ENCODE measurements at places on chromosomes 4 and X. TPM values are rescaled to one million over a fixed set of nuclear protein-coding genes. Genes with fewer than 3 reads are reported as not detected.

Gene PRDM8
- total RNA-seq = 44.2 TPM

- H3K4me1 ChIP-seq = peaks cover 12% of the 10 kb centered on the region
- no peak overlapping the region for H3K27ac ChIP-seq
- no peak overlapping the region for H3K4me3 ChIP-seq
- no peaks in the 10 kb centered on the region for H3K36me3 ChIP-seq
- no peaks in the 10 kb centered on the region for H3K27me3 ChIP-seq
- DNase-seq = no peak
These were observed 29.8 kb downstream of the LDB2 start for GRCh38 chr4:16868674-16869073.

DNA sequence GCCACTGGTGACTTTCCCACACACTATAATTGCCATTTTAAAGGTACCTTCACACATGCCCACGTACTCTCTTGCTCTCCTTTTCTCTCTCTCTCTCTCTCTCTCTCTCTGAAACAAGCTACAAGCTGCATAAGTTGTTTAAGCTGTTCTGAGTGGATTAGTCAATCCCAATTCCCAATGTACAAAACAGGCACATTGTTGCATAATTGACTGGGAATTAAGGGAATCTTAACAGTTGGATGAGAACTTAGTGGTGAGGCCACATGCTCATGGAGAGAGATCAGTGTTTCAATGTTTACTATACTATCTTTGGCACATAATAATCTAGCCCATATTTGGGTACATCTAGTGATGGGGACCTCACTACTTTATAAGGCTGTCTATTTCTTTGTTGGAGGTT is 123.3 kb downstream of the ARHGEF9 start:
- no peak overlapping the region for H3K4me3 ChIP-seq
- H3K27me3 ChIP-seq = no peaks in the 10 kb centered on the region
- DNase-seq = no peak
- no peak overlapping the region for H3K27ac ChIP-seq

DNA sequence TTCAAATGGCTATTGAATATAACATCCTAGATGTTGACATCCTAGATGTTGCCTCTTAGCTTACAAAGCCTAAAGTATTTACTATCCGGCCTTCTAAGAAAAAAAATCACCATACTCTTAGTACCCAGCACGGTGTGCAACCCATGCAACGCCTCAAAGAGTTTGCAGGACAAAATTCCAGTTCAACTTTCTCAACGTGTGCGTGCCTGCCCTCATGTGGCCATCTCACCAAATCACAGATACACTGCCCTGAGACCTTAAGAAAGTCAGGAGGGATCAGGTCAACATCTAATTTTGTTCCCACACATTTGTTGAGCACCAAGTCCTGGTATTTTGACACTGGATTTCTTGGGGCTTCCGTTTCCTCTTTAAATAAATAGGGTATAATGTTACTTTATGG is 68.3 kb downstream of the CRMP1 start:
- no peaks in the 10 kb centered on the region for H3K27me3 ChIP-seq
- peaks cover 15% of the 10 kb centered on the region for H3K4me1 ChIP-seq
- H3K27ac ChIP-seq = no peak overlapping the region
- no peak overlapping the region for H3K4me3 ChIP-seq
